Ovary (tissue), 10 donors: ENCODE measurements at places on chromosomes 13 and 19. TPM values are rescaled to one million over a fixed set of nuclear protein-coding genes. Genes with fewer than 3 reads are reported as not detected.

DNA sequence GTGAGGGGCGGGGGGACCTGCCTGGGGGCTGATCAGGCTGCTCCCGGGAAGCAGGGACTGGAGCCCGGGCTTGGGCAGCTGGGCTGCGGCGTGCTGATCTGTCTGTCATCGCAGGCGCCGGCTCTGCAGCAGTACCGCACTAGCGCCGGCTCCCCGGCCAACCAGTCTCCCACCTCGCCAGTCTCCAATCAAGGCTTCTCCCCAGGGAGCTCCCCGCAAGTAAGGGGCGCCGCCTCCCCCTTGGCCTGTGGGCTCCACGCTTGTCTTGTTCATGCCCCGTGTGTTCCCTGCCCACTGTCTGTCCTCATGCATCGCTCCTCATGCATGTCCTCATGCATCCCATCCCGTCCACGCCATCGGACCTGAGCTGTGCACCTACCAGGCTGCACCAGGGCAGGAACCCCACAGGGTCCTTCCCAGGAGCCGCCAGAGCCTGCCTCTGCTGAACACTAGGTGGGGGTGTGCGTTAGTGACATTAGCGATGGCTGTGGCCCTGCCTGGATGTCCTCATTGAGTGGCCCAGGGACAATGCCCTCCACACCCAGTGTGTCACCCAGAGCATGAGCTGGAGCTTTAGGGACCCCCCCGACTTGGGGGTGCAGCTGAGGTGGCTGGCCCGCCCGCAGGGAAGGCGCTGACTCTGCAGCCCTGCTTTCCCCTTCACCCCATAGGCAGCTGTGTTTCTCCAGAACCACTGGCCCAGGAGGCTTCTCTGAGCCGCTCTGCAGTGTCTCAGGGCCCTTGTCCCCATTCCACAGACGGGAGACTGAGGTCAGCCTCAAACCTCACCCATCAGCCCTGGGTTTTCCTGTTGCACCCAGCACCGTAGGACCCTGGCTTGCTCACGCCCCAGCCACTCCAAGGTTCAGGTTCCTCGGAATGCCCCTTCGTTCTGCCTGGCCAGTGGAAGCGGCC, 19.5 kb downstream of the COMP start:
- no peak overlapping the region for H3K27ac ChIP-seq
- no peak for DNase-seq
- H3K27me3 ChIP-seq, result no peaks in the 10 kb centered on the region
- H3K4me1 ChIP-seq, result no peaks in the 10 kb centered on the region
- no peak overlapping the region for H3K4me3 ChIP-seq

GRCh38 chr13:91357613-91358386, 10.3 kb downstream of the MIR17HG start:
- DNase-seq, result no peak
- no peak overlapping the region for H3K4me3 ChIP-seq
- H3K4me1 ChIP-seq, result no peaks in the 10 kb centered on the region
- H3K36me3 ChIP-seq, result no peaks in the 10 kb centered on the region
- H3K27me3 ChIP-seq, result no peaks in the 10 kb centered on the region

DNA sequence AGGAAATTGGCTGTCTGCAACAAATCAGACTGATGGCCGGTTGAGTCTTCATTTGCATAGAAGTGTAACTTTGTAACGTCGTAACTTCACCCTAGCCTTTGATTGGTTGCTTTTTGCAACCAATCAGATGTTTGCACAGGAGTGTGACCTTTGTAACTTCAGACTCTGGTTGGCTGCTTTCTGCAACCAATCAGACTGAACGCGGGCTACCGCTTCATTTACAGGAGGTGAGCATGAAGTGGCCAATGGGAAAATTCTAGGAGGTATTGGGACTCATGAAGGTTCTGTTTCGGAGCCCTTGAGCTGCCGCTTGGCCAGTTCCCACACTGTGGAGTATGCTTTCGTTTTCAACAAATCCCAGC, 441 bp upstream of the ZNF559 start:
- H3K27me3 ChIP-seq, result no peaks in the 10 kb centered on the region
- peak overlapping the region; percentile 91 for H3K4me3 ChIP-seq
- peak; percentile 71 for DNase-seq
- H3K36me3 ChIP-seq, result no peaks in the 10 kb centered on the region
- H3K27ac ChIP-seq, result peak overlapping the region; percentile 61

DNA sequence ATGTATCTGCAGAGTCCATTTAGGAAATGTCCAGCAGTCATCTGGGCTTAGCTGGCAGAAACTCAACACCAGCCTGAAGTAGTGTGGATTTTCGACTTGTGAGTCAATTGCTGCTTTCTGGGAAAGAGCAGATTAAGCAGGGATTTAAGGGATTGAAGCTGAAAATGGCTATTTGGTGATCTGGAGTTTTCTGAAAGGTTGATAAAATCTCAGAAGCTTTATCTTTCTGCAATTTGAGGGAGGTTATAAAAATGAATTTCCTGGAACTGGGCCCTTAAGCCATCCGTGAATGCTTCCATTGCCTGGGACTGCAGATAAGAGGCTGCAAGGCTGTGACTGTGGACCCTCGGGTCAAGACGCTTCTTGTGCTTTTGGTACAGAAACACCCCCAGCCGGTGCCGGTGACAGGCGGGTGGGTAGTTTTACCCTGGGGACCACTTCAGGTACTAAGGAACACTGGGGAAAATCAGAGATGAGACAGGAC, 61.5 kb downstream of the COL4A1 start:
- no peaks in the 10 kb centered on the region for H3K36me3 ChIP-seq
- H3K4me1 ChIP-seq, result peaks cover 23% of the 10 kb centered on the region
- H3K4me3 ChIP-seq, result no peak overlapping the region
- no peak for DNase-seq

- H3K27me3 ChIP-seq, result no peaks in the 10 kb centered on the region
- no peak for DNase-seq
- H3K4me3 ChIP-seq, result no peak overlapping the region
- no peak overlapping the region for H3K27ac ChIP-seq
- no peaks in the 10 kb centered on the region for H3K36me3 ChIP-seq
These were observed 9.4 kb downstream of the PCDH20 start for GRCh38 chr13:61406275-61406674.

DNA sequence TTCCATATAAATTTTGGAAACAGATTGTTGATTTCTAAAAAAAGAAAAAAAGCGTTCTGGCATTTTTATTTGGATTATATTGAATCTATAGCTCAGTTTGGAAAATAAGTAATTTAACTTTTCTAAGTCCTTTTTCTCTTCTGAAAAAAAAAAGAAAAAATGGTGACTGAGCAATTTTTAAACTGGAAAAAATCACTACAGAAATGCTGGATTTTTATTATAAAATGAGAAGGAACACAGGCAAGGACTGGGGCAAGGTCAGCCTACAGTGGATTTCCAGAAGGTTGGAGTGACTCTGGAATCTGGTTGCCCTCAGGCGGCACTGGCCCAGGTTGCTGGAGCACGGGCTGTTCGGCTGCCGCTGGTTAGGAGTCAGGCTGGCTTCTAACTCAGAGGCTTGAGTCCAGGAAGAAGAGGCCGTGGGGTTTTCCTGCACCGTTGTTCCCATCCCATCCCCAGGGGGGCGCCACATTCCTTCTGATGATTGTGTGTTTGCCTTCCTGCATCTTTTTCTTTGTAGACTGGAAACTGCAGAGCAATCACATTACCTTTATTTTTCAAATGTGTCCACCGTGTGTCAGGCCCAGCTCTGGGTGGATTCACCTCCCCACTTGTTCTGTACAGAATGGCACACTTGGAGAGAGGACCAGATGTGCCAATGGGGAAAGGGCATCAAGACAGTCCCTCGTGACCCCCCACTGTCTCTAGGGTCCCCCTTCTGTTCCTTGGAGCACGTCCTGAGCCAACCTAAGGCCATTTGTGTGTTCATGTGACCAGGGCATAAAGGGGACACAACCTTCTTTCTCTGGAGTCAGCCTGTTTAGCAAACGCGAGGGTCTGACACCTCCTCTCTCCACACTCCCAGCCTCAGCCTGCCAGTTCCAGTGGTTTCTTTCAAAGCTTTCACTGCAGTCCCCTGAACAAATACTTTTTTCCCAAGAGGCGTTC, 44.5 kb upstream of the GTF3A start:
- peak; percentile 74 for DNase-seq
- no peak overlapping the region for H3K4me3 ChIP-seq
- no peaks in the 10 kb centered on the region for H3K27me3 ChIP-seq
- peaks cover 3% of the 10 kb centered on the region for H3K4me1 ChIP-seq
- H3K27ac ChIP-seq, result no peak overlapping the region

DNA sequence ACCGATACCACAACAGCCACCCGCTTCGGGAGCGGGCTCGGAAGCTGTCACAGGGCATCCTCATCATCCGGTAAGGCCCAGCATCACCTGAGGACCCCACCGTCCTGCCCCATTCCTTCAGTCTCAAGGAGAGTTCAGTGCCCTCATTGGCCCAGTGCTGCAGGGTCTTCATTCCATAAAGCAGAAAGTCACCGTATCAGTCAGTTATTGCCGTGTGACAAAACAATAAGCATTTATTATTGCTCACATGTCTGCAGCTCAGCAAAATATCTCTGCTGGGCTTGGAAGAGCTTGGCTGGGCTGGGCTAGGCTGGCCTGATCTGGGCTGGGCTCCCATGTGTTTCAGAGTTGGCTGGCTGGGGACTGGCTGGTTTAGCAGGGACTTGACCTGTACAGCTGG, 8.1 kb upstream of the MRI1 start:
- no peak for DNase-seq
- H3K4me3 ChIP-seq, result no peak overlapping the region
- no peaks in the 10 kb centered on the region for H3K4me1 ChIP-seq

DNA sequence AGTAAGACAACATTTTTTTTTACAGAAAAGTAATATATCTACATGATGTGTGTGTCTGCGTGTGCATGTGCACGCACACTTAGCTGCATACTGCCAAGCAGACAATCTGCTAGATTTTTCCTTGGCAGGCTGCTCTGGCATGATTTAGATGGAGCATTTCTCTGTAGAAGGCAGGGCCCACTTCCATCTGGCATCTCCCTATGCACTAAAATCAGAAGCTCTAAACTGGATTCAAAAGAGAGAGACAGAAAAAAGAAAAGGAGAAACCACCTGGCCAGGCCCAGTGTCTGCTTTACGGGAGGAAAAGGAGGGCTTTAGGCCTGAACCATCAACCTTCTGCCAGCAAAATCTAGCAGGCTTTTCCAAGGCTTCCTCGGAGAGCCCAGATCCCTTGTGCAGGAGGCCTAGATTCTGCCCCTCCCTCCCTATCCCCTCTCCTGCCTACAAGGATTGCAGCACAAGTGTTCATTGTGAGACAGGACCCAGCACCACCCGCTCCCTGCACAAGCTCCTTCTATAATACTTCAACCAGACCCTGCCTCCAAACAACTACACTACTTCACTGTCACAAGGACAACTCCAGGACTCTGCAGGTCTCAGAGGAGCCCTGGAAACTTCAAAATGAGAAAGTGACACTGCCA, 99.3 kb downstream of the DOCK9 start:
- no peaks in the 10 kb centered on the region for H3K4me1 ChIP-seq
- H3K36me3 ChIP-seq, result no peaks in the 10 kb centered on the region
- no peak overlapping the region for H3K27ac ChIP-seq
- no peak overlapping the region for H3K4me3 ChIP-seq
- DNase-seq, result no peak

DNA sequence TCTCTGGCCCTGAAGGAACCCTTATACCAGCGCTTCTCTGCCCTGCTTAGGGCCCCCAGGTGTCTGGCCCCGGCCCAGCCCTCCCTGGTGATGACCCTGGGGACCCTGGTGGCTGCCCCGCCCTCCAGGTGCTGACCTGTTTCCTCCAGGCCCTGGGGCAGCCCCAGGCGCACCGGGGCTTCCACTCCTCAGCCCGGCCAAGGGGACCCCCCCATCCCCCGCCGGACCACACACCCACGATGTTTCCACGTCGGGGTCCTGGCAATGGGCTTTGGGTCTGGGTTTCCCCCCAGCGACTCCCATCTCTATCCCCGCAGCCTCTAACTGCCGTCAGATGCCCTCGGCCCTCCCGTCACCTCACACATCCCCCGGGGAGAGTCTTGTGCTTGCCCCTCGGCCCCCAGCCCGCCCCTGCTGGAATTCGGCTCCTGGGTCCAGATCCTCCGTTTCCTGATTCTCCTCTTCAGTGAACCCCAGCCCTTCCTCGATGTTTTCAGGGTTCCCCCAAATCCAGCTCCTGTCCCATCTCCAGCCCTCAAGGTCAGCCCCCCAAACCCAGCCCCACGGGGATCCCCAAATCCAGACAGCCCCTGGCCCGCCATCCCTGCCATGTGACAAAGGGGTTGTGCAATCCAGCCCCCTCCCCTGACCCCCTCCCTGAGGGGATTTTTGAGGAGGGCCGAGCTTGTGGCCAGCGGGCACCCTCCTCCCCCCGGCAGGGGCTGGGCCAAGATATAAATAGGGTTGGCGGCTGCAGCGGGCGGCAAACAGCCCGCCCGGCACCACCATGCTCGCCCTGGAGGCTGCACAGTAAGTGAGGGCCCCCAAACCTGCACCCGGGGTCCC, at the start of gene SPIB:
Gene SPIB (plus strand): TSS at position 763 of the 846 bp plus-strand sequence. CDS start 25 bp downstream, at position 788.
- H3K36me3 ChIP-seq, result no peaks in the 10 kb centered on the region
- H3K27me3 ChIP-seq, result no peaks in the 10 kb centered on the region
- no peak within 1 kb of the TSS for H3K27ac ChIP-seq
- no peak for DNase-seq

DNA sequence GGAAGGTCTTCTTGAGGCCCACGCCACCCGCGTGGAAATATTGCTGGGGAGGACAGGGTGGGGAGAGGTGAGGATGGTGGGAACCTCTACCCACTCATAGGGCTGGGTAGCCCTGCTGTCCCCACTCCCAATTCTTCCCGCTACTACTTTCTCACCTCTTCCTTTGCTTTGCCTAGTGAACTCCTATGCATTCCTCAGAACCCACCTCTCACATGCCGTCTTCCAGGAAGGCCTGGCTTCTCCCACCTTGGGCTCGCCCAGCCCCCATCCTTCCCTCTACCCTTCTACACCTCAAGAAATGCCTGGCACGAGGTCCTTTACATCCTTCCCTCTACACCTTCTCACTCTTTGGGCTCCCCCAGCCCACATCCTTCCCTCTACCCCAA, 62.4 kb downstream of the COLGALT1 start:
- DNase-seq, result no peak
- peaks cover 2% of the 10 kb centered on the region for H3K4me1 ChIP-seq
- H3K36me3 ChIP-seq, result no peaks in the 10 kb centered on the region
- H3K27me3 ChIP-seq, result no peaks in the 10 kb centered on the region

ZNF154 gene
- polyA plus RNA-seq, result 3.5 TPM

DNA sequence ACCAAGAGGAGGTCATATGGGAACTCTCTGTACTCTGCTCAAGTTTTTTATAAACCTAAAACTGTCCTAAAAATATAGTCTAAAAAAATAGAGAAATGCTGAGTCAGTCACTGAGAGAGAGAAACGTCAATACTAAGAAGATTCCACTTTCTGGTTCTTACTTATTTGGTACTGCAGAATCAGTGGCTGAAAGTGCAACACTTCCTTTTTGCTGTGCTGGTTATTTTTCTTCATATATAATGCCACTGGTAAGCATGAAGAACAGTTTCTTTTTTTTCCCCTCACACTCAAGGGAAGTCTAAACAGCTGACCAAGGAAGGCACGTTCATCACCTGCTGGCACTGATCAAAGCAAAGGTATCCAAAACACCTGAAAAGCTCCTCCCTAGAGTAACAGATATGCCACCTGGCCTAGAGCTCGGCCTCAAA, 44.3 kb upstream of the N4BP2L1 start:
- H3K36me3 ChIP-seq, result no peaks in the 10 kb centered on the region
- no peak overlapping the region for H3K4me3 ChIP-seq
- no peak overlapping the region for H3K27ac ChIP-seq
- H3K4me1 ChIP-seq, result no peaks in the 10 kb centered on the region
- H3K27me3 ChIP-seq, result no peaks in the 10 kb centered on the region
- no peak for DNase-seq

NLRP4 gene
- 1.5 TPM for polyA plus RNA-seq

GRCh38 chr19:1865172-1866010, 2.0 kb upstream of the KLF16 start:
- H3K27me3 ChIP-seq, result no peaks in the 10 kb centered on the region
- no peak for DNase-seq
- no peaks in the 10 kb centered on the region for H3K36me3 ChIP-seq

SLITRK6 gene
- polyA plus RNA-seq, result 0.38 TPM

MYO1F gene
- polyA plus RNA-seq, result 7.8 TPM
